ENCODE measurements at places on chromosomes 16 and 17.

DNA sequence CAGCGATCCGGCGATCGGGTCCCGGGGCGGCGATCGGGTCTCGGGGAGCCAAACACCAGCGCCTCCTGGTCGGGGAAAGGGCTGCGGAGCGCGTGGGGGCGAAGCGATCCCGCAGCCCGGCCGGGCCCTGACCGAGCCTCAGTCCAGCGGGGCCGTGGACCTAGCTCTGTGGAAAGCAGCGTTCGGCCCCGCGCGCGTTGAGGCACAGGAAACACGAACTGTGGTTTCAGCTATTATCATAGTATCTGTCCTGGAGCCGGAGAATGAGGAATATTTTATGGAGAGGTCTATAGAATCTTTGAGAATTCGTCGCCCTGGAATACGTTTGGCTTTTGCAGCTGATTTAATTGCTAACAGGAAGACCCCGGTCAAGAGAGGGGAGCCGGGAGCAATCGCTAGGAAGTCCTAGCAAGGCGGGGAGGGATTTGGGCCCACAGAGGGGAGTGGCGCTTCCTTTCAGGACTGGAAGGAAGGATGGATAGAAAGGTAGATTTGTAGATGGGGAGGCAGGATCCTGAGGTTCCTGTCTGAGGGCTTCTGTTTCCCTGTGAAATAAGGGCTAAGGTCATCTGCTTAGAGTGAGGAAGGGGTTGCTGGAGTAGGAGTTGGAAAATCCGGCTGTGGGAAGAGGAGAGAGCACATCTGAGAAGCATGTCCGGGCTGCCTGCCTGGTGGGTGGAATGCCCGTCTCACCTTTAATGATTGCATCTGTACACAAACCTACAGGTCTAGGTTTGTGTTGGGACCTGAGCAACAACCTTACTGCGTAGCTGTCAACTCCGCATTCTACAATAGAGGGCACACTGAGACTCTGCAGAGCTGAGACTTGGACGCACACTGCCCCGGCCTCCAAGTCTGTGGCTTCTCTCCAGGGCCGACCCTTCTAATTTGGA is 770 bp downstream of the CCNF start:
- DNase-seq: no peak

DNA sequence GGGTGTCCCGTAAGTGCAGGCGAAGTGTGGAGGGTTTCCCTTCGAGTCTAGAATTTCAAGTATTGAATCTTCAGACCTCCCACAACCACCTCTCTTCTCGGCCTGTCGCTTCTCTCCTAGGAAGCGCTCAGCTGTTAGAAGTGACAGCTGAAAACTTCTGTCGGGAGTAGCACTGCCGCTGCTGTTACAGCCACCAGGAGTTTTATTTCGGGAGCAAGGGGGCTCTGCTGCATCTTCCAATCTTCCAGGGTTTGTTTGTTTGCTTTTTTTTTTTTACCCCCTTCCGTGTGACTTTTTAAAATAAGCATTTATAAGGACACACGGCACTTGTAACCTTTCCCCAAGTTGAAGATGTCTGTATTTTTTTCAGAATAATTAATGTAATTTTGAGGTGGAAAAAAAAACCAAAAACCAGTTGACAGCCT is 767 bp downstream of the RPS6KB1 start:
- DNase-seq: no peak

DNA sequence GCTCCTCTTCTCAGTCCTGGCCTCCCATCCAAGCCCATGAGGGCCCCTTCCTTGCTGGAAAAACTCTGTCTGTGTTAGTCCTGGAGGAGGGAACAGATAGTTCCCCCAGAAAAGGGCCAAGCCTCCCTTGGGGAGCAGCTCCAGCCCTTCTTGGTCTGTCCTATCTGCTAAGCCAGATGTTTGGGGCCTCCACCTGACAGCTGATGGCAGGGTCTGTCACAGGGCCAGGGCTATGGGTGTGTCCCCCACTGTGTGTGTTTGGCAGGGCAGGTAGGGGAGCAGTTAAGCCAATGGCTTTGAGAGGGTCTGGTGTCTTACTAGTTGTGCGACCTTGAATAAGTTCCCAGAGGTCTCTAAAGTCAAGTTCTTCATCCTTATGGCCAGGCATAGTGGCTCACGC is 13.6 kb upstream of the SLC4A1 start:
- DNase-seq: no peak

DNA sequence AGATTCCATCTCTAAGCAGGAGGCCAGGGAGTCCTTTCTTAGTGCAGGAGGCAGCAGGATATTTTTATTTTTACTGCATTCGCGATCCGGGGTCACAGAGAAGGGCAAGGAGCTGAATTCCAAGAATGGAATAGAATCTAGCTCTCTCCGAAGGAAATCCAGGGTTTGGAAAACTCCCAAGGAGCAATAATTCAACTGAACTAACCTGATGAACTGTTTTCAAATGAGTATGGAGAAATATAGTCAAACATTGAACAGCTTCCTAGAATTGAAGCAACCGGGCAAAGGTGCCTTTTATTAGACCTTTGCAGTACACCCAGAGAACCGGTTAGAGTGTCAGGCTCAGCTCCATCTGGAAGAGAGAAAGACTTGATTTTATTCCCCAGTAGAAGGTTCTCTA is 120.7 kb upstream of the MAF start:
- no peak for DNase-seq

- DNase-seq: no peak
Measured at GRCh38 chr17:47687328-47687690, 6.7 kb upstream of the TBKBP1 start.

DNA sequence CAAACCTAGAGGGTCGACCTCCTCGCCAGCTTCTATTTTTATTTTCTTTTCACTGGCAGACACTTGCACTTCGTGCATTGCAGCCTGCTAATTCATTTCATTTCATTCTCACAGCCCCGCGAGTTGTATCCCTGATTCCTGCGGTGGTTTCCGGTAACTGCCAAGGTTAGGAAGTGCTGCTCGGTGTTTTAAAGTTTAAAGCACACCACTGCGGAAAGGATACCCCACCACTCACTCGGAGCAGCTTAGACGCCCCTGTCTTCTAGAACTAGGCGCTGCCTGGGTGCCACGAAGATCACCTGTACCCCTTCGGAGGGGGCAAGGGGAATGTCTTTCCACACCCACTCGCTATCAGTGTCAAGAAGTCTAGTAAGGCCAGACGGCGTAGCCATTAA is 509 bp downstream of the CNEP1R1 start:
- peak; percentile 4 for DNase-seq

DNA sequence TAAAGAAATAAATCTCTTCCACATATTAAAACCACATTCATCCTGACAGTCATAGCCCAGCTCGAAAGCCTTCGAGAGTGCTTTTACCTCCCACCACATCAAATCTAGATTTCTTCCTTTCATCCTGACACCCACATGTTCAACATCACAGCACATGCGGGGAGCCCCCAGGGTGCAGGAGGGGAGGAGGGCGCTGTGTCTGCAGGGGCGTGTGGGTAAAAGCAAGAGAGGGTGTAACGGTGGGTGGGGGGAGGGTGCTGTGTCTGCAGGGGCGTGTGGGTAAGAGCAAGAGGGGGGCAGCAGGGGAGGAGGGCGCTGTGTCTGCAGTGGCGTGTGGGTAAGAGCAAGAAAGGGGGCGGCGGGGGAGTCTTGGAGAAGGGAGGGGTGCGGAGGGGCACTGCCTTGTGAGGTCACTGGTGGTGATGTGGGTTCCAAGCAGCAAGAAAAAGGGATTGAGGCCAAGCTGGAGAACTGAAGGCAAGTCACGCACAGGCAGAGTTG is 34.7 kb downstream of the ADCY9 start:
- peak; percentile 68 for DNase-seq

DNA sequence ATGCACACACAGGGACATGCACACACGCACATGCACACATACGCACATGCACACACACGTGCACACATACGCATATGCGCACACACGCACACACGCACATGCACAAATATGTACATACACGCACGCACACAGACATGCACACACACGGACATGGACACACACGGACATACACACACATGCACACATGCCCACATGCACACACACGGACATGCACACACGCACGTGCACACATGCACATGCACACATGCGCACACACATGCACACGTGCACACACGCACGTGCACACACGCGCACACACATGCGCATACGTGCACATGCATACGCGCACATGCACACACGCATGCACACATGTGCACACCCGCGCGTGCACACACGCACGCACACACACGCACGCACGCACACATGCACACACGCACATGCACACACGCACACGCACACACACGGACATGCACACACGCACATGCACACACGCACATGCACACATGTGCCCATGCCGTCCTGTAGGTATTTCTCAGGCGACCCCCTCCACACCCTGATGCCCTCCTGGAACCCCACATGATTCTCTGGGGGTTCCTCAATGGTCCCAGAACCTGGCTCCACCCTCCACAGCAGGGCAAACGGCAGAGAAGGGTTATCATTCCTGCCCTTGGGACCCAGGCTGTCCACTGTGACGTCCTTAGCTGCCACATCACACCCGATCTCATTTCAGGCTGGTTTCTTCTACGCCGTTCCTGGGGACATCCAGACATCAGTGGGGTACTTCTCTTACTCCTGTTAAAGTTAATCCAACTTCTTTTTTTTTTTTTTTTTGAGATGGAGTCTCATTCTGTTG is 9.6 kb upstream of the RBFOX3 start:
- no peak for DNase-seq
